Foreskin fibroblast (primary cell): ENCODE measurements at places on chromosomes 7 and 10.

- DNase-seq: peak; percentile 96
These were observed 3.8 kb upstream of the CRCP start for GRCh38 chr7:66110856-66111255.

GRCh38 chr7:151707757-151708156 lies 169.2 kb downstream of the PRKAG2 start:
- no peak for DNase-seq

- no peak for DNase-seq
These were observed 12.2 kb downstream of the MDFIC start for GRCh38 chr7:114934086-114934485.

GRCh38 chr10:59829601-59830000 lies 76.3 kb upstream of the MRLN start:
- DNase-seq: no peak

DNA sequence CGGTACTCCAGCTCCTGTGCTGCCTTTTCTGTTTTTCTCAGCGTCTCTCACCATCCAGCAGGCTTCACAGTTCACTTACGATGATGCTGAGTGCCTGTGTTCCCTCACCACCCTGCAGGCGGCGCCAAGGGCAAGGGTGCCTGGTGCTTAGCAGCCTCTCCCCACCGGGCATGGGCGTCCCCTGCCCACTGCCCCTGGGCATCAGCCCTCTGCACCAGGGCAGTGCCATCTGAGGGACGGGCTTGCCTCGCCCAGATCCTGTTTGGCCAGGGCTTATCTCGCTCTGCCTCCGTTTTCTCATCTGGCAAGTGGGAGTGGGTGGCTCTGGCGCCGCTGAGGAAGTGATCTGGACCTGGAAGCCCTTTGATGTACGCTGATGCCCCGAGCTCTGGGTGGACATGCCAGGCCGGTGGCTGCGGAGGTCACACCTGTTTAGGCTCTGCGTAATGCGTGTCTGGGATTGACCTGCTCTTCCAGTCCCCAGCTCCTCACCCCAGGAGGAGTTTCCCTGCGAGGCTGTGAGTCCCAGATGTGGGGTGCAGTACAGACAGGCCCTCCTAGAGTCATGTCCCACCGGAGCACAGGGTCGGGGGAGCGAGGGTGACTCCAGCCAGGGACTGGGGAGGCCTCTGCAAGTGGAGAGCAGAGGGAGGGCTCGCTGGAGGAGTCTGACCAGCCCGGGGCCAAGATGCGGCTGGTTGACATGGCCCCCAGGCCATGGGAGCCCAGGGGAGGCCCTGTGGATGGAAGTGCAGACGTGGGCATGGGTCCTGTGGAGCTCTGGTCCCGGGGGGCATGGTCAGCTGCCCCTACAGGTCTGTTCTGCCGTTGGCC lies 11.8 kb downstream of the TTYH3 start:
- DNase-seq: no peak

- DNase-seq: no peak
These were observed 128.7 kb upstream of the RHEB start for GRCh38 chr7:151648429-151648828.

DNA sequence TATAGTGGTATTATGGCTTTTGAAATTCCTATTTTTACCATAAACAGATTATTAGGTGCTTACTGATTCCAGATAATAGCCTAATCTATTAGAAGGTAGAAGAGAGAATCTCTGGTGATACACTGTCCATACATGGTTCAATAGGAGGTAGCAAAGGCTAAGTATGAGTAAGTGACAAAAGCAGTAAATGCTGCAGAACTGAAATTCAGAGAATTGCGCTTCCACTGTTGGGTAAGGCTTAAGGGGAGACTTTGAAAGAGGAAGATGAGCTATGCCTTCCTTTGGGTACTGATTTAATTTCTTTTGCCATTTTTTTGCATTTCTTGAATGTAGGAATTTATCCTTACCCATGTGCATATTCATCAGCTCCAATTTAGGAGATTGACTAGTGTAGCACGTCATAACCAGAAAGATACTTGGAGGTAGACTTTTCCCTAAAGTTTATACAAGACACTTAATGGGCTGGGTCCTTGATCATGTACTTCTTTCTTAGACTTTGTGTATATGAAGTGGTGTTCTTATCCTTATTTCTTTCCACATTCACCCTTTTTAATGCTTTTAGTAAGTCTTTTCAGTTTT lies 15.3 kb downstream of the MKLN1 start:
- no peak for DNase-seq

- DNase-seq: no peak
These were observed 59.4 kb downstream of the MTPN start for GRCh38 chr7:135917721-135918120.

- no peak for DNase-seq
These were observed 55.0 kb downstream of the GRB10 start for GRCh38 chr7:50727711-50728110.

- no peak for DNase-seq
These were observed 8.4 kb upstream of the C10orf88 start for GRCh38 chr10:122962405-122962804.

- DNase-seq: no peak
These were observed 398.1 kb downstream of the CDC14C start for GRCh38 chr7:49322476-49322875.

DNA sequence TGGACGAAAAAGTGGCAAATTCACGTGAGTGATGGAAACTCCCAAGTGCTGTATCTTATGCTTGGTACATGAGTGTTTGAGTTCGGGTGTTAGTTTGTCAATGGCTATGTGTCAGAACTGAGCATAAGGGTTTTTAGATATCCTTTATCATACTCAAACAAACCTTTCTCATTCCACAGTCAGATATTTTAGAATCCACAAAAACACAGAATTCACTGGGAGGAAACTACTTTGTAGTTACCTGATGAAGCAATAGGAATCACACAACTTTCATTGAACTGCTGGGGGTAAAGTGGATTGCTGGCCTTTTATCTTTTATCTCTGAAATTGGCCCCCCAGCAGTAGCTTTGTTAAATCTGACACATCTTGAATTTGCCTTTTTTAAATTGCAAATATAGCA lies 64.0 kb downstream of the DKK1 start:
- DNase-seq: no peak

DNA sequence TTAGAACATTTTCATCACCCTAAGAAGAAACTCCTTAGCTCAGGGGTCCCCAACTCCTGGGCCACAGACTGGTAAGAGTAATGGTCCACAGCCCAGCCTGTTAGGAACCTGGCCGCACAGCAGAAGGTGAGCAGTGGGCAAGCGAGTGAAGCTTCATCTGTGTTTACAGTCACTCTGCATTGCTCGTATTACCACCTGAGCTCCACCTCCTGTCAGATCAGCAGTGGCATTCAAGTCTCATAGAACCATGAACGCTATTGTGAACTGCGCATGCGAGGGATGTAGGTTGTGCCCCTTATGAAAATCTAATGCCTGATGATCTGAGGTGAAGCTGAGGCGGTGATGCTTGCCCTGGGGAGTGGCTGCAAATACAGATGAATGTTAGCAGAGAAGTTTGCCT lies 37.3 kb upstream of the DLG5 start:
- DNase-seq: no peak
